ENCODE measurements at places on chromosomes 4 and X.
A peak's percentile ranks its signal among the peaks of the same experiment; 100 is the strongest.

DNA sequence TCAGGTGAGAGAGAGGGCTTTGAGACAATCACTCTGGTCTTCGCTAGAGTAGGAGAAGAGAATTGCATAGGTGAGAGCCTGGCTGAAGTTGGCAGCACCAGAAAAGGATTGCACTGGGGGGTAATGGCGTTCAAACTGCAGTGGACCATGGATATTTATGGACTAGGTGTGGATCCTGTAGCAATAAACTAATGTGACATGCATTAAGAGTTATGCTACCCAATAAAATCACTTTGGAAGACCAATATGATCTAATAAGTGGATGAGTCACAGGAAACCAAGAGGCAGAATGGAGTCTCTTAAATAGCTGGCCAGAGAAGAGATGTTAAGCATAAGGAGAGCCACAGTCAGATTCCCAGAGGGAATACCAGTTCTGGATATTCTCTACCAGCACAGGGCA lies 259.8 kb downstream of the FBXO8 start:
- no peak for DNase-seq

DNA sequence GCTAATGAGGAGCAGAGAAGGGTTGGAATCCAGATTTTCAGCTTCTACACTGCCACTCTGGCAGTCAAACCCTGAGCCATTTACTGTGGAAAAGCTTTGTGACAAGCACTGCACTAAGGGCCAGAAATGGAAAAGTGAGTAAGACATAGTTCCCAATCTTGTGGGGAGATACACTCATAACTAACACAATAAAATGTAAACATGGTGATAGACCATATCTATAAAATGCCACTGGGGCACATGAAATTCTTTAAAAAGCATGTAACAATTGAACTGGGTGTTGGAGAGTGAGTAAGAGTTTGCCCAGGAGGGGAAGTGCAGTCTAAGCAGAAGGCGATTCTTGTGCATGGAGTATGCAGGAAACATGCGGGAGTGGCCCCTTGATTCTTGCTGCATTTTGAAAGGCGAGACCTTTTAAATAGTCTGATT lies 32.0 kb upstream of the ANXA5 start:
- no peak for DNase-seq

DNA sequence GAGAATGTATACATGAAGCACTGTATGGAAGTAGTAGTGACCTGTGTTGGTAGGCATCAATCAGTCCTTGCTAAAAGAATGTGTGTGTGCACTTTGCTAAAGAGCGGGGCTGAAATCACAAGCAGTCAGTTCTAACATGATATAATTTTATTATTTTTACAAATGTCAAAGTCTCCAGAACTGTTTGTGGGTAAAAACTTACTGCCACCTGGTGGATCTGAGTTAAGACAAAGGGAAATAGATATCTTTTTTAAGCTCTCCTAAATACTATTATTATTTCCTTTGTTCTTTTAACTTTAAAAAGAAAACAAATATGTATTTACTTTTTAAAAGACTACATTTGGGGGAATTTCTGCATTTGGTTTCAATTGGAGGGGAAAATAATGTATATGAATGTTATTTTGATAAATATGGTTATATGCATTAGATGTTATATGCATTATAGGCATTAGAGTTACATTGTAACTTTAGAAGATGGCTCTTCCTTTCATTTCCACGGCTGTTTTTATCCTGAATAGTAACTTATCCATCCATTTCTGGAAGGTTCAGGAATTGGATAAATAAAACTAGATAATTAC lies 7.8 kb upstream of the CLOCK start:
- DNase-seq = peak; percentile 70

GRCh38 chr4:84151574-84151973 lies 347.5 kb downstream of the NKX6-1 start:
- peak; percentile 6 for DNase-seq

GRCh38 chrX:100587861-100588260 lies 3.1 kb downstream of the TNMD start:
- no peak for DNase-seq

DNA sequence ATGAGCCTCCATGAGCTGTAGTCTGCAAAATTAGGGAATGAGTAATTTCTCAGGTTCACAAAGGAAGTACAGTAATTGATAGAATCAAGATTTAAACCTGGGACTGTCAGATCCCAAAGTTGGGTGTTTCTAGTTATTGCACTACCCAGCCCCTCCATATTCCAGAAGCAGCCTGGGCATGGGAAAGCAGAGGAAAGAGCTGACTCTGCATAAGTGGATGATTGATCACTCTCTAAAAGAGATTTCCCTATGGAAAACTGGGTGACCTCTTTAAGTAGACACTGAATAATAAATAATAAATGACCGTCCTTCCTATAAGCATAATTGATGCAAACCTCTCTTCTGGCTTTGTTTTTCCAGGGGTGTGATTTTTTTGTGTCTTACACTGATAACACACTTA lies 5.2 kb downstream of the NAAA start:
- DNase-seq = no peak

DNA sequence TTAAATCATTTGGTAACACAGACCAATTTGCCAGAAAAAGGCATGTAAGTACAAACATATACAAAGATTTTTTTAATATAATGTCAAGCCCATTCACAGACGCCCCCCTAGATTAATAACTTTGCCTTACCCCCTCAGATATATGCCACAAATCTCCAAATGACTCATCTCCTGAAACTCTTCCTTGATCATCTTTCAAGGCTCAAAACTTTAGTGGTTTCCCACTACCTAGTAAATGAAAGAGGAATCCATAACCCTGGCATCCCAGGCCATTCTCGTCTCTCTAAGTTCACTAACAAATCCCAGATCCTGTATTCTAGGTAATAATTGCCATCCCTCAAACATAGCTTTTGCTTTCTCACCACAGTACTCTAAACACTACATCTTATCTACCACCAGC lies 61.9 kb downstream of the PRSS12 start:
- DNase-seq = no peak

DNA sequence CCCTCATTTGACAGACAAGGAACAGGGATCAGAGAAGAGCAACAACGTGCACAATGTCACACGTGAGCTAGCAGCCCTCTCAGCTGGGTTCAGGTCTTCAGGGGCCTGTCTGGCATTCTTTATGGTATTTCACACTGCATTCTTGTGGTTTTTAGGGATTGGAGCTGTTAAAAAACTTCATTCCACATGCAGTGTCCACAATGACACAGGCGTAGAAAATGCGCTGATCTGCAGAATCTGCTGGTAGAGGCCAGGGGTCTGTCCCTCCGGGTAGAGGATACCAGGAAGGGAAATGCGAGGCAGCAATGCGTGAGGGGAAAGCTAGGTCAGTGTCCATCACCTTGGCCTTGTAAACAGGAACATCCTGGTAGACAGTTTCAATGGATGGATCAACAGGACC lies 36.6 kb downstream of the MAP7D3 start:
- no peak for DNase-seq

GRCh38 chr4:83285055-83285407 lies 433 bp upstream of the COQ2 start:
- DNase-seq = peak; percentile 88

GRCh38 chr4:92254767-92255442 lies 48.9 kb upstream of the GRID2 start:
- no peak for DNase-seq

DNA sequence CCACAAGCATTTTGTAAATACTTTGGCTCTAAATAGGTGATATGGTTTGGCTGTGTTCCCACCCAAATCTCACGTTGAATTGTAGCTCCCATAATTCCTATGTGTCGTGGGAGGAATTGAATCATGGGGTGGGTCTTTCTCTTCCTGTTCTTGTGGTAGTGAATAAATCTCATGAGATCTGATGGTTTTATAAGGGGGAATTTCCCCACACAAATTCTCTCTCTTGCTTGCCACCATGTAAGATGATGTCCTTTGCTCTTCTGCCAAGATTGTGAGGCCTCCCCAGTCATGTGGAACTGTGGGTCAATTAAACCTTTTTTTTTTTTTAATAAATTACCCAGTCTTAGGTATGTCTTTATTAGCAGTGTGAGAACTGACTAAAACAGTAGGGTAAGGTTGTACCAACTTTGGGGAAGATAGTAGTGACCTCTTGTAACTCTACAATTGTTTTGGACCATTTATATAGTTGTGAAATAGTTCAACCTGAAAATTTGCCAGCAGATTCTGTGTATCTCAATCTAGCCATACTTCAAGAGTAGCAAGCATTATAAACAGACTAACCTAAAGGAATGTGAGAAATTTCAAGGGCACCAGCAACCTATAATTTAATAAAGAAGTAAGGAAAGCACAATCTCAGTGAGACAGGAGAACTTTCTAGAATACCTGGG lies 727.8 kb downstream of the GRID2 start:
- no peak for DNase-seq

DNA sequence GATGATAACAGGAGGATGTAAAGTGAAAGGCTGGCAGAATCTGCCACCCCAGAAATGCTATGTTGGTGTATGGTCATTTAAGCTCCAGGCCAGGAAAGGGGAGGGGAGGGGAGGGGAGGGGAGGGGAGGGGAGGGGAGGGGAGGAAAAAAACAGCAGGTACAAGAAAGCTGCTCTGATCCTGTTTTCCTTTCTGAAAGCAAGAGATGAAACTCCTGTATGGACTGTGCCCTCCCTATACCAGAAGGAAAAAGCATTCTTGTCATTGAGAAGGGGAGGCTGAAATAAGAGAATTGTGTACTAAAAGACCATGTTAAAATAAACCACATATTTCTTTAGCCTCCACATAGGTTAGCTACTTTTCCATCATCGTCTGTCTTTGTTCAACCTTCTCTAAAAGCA lies 179.5 kb downstream of the NLGN4X start:
- DNase-seq = no peak

- no peak for DNase-seq
These were observed 76.9 kb upstream of the GPM6B start for GRCh38 chrX:13893826-13894225.

DNA sequence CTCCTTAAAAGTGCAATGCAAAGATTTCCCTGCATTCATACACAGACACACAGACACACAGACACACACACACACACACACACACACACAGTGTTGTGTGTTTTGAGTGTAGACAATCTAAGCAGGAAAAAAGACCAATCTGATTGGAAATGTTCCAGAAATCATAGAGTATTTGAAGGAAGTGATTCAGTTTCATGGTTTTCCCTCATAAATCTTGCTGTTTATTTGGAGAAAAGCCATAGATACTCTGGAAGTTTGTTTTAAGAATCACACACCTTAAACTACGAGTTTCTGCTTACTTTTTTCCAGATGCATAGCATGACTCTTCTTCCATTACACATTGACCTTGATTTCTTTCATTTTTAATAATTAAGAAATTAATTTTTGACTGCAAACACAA lies 298.5 kb upstream of the BMP3 start:
- no peak for DNase-seq

DNA sequence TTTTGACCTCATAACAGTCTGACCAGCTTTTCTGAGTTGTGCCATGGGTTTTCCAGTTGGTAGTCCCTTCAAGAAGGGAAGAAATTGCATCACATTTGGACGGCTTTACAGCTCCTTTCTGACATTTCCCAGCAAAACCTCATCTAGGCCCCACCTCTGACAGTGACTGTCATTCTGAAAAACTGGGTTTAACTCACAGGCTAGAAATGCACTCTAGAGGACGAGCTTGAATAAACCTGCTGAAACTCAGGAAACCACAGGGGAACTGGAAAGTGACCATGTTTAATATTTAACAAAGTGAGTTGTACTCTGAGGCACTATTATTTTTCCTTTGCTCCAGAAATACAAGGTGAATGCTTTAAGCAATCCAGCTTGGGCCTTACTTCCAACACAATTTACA lies 434.3 kb upstream of the RASGEF1B start:
- no peak for DNase-seq

- DNase-seq = peak; percentile 90
These were observed 350.9 kb downstream of the MID1IP1 start for GRCh38 chrX:39152106-39152649.

GRCh38 chr4:125808570-125808969 lies 493.8 kb downstream of the FAT4 start:
- no peak for DNase-seq

GRCh38 chrX:10633722-10634121 lies 13.3 kb upstream of the MID1 start:
- DNase-seq = peak; percentile 45

DNA sequence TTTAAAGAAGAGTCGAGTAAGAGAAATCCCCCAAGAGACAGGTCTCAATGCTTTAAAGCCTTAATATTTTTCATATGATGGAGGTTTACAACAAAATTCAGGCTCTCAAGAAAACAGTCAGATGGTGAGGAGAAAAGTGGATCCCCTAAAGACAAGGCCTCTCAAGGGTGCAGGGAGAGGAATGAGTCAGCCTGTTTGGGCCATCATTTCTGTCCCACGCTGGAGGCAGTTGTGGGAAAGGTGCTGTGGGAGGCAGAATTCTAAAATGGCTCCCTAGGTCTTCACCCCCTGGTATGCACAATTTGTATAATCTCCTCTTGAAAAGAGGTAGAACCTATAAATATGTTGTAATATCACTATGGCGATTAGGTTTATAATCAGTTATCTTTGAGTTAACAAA lies 4.6 kb upstream of the TIFA start:
- no peak for DNase-seq

- no peak for DNase-seq
These were observed 81.8 kb upstream of the EFNB1 start for GRCh38 chrX:68746988-68747387.

DNA sequence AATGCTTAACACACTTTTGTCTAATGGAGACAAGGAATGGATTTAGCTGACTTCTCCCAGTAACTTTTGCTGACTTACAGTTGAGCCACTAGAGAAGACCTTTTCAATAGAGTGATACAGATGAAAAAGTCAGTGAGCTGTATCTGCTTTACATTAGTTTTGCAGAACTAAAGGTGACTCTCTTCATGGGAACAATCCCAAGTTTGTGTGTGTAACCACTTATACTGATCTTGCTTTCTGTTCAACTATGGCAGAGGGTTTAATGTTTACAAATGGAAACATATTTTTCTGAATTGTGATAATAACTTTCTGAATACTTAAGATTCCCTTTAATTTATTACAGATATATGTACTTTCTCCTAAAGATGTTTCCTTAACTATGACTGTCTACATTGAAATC lies 182.6 kb upstream of the PUDP start:
- no peak for DNase-seq

DNA sequence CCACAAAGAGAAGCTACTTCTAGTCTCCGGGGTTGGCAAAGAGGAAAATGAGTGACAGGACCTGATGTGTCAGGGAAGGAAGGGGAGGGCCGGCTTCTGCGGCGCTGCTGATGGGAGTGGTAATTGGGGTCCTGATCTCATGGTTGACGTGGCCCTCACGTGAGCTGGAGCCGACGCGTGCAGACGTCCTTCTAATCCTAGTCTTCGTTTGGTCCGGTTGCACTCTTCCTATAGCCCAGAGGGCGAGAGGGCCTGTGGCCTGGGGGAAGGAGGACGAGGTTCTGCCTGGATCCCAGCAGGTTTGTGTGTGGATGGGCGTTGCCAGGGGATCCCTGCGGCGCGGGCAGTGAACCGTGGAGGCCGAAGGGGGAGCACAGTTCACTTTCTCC lies at the start of gene ARMCX1:
Gene ARMCX1 (plus strand): TSS at position 186 of the 389 bp plus-strand sequence. CDS start 2,384 bp downstream, outside the sequence.
- DNase-seq = peak; percentile 55

GRCh38 chr4:7210824-7211223 lies 18.5 kb downstream of the SORCS2 start:
- DNase-seq = no peak

GRCh38 chr4:168585168-168586091 lies 88.6 kb downstream of the PALLD start:
- DNase-seq = peak; percentile 78

Data from OCI-M1 (cell line).